ENCODE measurements at places on chromosomes 6 and 20.

DNA sequence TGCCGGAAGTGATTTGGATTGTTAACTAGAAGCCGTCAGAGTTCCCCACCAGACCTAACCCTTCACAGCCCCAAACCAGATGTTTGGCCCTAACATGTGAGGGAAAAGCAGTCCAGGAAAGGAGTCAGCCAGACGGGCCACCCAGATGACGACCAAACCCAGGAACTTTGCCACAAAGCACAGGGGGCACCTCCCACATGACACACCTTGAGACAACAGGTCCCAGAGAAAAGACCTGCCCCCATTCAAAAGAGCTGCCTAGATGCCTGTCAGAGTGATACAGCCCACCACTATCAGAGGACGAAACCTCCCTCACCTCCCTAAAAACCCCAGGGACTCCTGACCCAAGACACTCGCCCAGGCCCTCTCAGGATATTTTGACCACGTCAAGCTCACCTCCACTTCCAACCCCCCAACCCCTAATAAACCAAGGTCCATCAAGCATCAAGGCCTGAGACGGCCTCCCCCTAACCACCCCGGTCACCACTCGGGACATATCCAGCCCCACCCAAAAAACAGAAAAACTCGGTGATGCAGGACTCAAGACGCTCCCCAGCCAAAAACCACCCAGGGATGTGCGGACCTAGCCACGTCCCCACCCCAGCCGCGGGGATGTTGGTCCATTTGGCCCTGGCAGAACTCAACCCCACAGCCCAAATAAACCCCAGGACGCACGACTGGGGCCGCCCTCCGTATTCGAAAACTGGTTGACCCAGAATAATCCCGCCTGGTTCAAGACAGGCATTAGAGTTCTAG, 662 bp downstream of the ZNF343 start:
- DNase-seq, result no peak

- peak; percentile 94 for DNase-seq
These were observed 22.9 kb downstream of the FAM110A start for GRCh38 chr20:856361-856775.

DNA sequence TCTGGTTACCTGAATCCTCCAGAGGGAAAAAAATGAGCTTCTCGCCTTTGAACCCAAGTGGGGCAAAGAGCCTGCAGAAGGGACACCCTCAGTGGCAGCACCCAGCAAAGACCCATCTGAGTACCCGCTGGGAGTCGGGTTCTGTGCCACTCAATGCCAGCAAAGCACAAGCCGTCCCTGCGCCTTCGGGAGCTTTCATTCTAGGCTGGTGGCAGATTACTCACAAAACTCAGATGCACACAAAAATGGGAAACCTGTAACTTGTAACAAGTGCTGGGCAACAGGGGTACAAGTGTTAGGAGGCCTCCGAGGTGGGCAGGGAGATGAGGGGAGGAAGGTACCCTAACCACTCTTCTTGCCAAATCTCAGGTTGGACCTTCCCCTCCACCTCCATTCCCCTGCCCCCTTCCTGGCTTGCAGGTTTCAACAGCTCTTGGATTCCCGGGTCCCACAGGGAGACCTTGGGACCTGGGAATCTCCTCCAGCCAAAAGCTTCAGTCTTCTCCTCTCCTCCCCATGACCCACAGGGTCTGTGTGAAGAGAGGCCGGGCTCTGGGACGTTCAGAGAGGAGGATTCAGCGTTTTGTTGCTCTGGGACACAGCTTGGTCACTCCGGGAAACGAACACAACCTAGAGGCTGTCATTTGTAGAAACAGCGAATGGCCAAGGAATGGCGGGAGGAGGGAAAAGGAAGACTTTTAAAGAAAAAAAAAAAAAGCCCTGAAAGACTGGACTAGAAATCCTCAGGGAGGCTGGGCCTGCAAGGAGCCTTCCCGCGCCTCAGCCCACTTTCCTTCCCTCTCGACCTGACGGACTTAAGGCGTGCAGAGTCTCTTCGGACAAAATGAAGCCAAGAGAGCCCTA, 1.2 kb upstream of the PARD6B start:
- no peak for DNase-seq

DNA sequence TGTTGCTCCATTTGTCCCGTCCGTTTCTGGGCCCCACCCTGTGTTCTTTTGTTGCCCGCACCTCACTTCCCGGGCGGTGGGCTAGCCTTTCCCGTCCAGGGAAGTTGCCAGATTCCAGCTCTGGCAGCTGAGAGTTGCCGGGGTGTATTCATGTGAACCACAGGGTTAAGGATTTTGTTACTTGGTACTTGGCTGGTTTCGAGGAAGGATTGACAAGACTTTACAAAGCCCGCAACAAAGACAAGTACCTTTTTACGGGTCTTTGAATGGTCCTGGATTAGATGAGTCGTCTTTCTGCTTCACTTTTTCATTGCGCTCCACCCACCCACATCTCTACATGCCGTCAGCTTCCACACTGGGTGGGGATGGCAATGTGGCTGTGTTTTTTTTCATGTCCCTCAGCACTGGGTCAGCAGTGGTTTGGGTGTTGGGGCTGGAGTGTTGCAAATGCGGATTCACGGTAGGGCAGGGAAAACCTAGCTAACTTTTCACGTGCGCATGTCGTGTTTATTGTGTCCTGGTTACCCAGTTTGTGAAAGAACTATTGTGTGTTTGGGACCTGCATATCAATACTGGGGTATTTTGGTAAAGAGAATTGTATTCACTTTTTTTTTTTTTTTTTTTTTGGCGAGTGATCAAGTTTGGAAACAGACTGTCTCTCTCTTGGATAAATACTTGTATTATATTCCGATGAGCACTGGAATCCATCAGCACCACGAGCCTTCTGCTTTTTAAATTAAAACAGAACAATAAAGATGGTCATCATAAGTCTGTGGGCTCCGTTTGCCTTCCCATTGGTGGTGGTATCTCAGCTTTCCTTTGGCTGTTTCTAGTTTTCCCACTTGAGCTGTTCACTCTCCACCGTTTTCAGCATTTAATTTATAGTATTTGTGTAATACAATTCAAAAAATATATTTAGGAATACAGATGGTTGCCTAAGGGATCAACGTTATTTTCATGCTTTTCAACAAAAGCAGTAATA, 1.2 kb downstream of the DUSP22 start:
- peak; percentile 18 for DNase-seq

DNA sequence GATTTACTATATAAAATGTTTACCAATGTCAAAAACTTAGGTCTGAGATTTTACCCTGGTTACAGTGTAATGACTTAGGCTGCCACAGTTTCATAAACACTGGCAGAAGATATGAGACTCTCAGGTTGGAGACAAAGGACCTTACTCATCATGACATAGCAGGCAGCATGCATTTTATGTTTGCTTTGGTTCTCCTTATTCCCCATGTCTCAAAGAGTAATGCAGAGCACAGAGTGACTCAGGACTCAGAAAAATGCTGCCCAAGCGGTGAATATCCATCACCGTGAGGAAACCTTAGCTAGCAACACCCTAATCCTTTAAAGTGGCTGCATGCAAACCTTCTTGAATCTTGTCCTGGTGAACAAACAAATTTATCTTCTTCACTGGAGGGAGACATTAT, 112.1 kb upstream of the EYS start:
- no peak for DNase-seq

DNA sequence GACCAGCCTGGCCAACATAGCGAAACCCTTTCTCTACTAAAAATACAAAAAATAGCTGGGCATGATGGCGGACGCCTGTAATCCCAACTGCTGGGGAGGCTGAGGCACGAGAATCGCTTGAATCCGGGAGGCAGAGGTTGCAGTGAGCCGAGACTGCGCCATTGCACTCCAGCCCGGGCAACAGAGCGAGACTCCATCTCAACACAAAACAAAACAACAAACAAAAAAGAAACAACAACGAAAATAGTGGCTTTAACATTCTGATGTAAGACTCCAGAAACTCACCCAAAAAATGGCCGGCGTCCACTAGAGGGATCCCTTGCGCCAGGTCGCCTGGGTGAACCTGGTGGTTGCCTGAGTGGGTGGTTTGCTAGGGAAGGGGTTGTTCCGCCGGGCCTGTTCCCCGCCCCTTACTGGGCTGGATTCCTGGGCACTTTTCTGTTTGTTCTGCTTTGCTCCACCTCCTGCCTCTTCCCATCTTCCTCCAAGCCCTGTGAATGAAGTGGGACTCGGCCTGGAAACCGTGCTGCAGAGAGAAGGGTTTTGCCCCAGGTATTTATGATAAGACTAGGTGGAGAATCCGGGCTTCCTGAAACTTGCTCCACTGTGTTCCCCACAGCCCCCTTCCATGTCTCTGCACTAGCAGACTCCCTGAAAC, 1.5 kb downstream of the PABPC1L start:
- DNase-seq, result peak; percentile 75

DNA sequence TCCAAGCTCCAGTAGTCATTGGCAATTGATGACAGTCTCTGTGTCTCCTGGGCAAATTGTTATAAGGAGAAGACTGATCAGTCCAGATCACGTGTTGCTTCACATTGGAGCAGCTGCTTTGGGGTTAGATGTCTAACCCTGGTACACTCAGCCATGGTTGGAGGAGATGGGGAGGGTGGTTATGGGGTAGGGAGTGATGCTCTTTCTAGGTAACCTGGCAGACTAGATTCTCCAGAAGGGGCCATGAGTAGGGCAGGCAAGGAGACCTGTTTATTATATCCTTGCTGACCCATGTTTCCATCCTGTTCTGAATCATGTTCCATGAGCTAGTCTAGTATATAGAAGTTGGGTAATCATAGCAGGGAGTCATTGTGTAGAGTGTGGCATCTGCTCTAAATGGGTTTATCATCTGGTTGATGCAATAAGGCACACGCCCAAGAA, 50.8 kb upstream of the BACH2 start:
- no peak for DNase-seq

DNA sequence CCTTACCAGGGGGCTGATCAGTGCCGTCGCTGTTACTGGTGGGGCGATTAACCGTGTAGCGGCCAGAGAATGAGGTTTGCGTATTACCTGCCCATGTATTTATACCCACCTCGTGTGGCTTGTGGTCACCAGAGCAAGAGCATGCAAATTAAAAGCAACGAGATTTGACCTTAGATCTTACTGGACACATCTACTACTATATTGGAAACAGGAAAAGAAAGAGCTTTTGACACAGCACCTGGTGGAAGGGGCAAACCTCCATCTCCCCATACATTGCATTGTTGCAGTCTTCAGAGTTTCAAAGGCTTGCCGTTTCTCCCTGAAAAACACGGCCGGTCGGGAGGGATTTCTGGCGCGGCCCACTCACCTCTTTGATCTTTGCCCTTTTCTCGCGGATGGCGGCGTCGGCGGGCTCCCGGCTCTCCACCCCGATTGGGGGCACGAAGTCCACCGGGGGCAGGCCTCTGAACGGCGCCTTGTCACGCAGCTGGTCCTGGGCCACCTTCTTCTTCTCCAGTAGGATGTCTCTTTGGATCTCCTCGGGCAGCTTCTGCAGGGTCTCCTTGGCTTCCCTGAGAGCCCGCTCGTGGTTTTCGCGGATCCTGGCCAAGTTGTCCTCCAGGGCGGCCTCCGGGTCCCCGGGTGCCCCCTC, 1.3 kb downstream of the MAN1A1 start:
- DNase-seq, result no peak

DNA sequence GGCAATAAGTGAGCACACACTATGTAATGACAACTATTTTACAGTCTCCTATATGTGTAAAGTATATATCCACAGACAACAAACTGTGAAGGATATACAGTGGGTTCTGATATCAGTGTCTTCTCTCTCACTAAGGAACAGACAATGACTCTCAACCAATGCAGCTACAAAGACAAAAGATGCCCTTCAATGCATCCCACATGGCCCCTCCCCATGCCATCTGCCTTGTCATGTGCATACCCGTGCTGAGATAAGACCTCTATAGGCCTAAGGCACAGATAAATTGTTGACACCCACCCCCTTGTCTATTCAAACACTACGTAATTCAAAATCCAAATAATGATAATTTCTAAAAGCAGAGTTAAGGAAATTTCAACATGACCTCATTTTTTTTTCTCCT, 1123.5 kb upstream of the MAP3K7 start:
- DNase-seq, result no peak

DNA sequence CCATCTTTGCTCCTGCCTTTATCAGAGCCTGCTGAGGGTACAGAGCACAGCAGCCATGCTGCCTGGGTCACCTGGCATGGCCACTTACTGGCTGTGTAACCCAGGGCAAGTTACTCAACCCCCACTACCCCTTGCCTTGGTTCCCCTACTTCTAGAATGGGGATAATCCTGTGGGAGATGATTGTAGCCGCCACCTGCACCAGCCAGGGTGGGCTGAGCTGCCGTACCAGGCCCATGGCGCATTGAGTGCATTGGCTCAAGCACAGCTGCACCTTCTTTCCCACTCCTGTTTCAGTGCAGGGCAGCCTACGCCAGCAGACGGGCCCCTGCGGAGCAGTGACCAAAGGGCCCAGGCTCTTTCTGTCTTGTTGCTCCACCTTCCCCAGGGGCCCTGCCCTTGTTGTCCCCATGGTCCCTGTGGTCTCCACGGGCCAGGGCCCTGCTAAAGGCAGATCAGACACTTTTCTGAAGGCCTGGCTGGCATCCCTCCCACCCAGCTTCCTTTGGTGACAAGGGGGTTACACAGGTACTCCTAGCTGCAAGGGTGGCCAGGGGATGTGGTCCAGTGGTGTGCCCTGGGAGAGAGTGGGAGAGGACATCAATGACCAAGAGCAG, 159.4 kb upstream of the MLN start:
- no peak for DNase-seq

DNA sequence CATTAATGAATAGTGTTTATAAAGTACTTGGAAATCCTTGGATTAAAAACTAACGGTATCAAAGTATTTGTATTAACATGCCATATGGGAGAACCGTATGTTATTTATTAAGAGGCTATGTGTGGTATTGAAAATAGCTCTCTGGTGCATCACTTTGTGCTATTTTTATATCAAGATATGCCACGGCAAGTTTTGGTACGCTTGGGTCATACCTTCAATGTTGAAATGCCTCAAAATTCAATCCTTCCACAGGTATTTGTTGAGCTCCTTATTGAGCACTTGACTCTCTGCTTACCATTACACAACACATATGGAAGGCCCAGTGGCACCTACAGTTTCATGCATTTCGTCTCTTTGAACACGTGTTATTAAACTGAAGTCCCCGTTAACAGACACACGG, 647.9 kb downstream of the KIF16B start:
- no peak for DNase-seq

GRCh38 chr6:154450498-154450897, 60.0 kb downstream of the CNKSR3 start:
- no peak for DNase-seq

DNA sequence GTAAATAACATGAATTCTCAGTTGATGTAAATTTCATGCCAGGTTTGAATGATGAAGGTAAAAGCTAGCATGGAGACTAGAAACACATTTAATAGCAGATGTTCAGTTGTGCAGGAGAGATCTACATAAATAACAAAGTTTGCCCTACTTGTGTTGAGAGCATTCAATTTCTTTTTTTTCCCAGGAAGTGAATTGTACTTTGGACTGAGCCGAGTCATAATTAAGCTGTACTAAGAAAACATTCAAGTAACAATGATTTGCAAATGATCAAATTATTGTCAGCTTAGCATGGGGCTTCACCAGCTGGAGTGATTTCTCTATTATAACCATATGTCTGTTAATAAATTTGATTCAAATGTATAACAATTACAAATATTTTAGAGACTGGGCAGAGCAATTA, 893.5 kb upstream of the MAP3K7 start:
- no peak for DNase-seq

GRCh38 chr20:47265214-47265613, 91.3 kb downstream of the ZMYND8 start:
- DNase-seq, result no peak

GRCh38 chr6:81749707-81750106, 2.8 kb downstream of the TENT5A start:
- no peak for DNase-seq

- no peak for DNase-seq
These were observed 210.1 kb downstream of the ARHGAP18 start for GRCh38 chr6:129499843-129500219.

- no peak for DNase-seq
These were observed 32.8 kb upstream of the ZNF133 start for GRCh38 chr20:18255526-18255925.
